ENCODE measurements at places on chromosomes 16 and 17. TPM values are rescaled to one million over a fixed set of nuclear protein-coding genes. Genes with fewer than 3 reads are reported as not detected.

DNA sequence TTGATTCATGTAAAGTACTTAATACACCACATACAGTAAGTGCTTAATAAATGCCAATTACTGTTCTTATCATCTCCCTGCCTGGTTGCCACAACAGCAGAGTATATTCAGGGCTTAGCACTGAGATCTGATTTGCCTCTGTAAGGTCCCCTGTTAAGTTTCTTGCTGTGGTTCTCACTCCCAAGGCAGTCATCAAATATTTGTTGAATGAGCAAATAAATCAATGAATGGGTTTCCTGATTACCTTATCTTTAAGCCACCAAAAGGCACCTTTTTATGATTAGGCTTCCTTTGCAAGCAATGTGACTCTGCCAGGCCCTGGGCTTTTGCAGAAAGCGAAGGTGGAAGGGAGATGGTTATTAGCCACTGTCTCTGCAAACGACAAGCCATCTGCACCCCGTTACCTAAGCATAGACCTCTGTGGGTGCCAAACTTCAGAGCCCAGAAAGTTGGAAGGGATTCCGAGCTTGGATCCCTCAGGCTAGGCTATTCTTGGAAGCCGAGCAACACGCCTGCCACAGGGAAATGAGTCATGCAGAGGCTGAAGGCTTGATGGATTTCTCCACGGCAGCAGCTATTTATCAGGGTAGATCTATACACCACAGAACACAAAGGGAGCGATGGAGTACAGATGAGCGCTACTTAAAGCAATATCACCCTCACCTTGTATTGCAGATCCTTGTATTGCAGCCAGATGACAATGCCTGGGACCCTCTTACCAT is 102.0 kb downstream of the GRIN2A start:
- no peaks in the 10 kb centered on the region for H3K27me3 ChIP-seq
- no peak for DNase-seq

Gene UTS2R
- total RNA-seq = not detected

DNA sequence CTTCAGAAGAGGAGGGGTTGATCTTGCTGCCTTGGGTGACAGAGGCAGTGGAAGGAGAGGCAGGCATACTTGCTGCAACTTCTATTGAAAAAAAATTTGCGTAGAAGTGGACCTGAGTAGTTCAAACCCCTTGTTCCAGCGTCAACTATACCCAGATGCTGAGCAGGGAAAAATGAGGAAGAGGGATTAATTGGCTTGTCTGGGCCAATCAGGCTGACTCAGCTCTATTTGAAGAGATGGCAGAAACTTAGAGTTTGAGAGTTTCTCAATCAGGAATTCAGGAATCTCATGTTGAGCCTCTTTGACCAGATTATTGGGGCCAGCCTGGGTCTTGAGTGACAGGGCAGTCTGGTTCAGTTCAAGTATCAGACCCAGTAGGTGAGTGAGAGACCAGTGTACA is 17.6 kb downstream of the CASC3 start:
- no peaks in the 10 kb centered on the region for H3K27me3 ChIP-seq
- H3K27ac ChIP-seq = peak overlapping the region; percentile 47

DNA sequence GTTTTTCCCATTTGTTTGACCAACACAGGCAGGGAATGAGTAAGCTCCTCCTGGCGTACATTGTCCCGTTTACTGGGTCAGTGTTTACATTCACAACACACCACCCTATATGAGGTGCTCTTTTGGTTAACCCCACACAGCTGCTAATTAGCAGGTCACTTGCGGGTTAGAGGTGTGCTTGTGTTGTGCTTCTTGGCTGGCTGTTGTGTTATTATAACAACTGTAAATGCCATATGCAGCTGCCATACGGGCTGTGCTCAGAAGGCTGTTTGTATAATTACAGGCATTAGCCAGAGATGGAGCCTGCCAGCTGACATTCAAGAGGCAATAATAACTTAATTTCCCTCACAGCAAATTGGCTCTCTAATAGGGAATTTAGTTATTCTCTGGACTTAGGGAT is 205.1 kb upstream of the ELAC2 start:
- H3K4me3 ChIP-seq = no peak overlapping the region
- H3K36me3 ChIP-seq = no peaks in the 10 kb centered on the region
- no peaks in the 10 kb centered on the region for H3K4me1 ChIP-seq
- H3K27me3 ChIP-seq = no peaks in the 10 kb centered on the region
- DNase-seq = no peak
- no peak overlapping the region for H3K27ac ChIP-seq

Gene WDR90
- 95.8 TPM for total RNA-seq

DNA sequence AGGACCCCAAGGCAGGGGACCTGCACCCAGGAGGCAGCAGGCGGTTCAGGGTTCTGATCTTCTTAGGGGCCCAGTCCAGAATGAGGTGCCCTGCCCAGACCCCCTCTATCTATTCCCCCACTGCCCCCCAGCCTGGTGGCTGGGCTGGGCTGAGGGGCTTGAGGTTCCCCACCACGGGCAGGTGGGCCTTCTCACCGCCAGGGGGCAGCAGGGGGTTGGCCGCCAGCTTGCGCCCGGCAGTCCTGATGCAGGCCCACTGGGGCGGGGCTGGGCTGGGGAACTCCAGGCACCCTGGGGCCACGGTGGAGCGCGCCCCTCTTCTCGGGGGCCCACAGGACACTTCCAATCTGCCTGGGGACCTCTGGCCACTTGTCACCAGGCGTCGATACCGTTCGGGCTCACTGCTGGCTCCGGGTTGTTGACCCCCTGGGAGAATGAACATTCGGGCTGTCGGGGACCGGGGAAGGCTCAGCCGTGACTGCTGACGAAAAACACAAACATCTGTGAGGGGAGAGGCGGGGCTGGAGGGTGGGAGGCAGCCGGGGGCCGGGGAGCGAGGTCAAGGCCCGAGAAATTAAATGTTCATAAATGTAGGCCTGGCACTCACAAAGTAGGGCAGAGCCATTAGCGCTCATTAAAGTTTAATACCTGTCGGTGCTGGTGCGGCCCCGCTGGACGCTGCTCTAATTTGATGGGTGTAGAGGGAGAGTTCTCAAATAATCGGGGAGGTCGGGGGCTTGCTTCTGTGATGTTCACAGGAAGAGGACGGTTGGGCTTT is 219.3 kb upstream of the GSE1 start:
- no peak overlapping the region for H3K4me3 ChIP-seq
- no peak overlapping the region for H3K27ac ChIP-seq
- H3K36me3 ChIP-seq = no peaks in the 10 kb centered on the region
- H3K27me3 ChIP-seq = peaks cover 16% of the 10 kb centered on the region
- peaks cover 23% of the 10 kb centered on the region for H3K4me1 ChIP-seq
- DNase-seq = peak; percentile 83

DNA sequence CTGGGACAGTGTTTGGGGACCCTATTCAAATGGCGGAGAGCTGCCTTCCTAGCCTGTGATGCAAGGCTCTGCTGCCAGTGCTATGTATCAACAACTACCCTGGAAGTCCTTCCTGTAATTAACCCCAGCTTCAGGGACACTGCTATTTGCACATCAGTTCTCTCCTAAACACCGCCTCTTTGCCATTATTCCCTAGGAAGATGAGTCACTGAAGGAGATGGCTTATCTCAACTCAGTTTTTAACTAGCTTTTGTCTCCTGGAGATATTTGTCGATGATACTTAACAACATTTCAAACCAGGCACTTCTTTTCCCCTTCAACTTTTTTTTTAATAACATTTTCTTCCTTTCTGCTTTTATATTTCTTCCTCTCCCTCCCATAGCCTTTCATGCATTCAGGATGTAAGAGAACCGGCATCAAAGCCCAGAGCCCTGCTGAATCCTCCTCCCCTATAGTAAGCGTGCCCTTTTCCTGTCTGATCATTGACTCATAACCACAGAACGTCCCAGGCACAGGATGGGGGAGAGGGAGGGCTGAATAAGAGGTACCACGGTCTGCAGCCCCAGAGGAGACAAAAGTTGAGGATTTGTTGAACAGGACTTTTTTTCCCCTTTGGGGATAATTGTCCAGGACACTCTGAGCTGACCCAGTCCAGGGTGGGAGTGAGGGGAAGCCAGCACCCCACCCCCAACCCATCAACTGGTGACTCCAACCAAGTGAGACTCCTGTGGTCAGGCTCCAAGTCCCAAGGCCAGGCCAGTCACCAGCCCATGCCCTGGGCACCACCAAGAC is 387.8 kb upstream of the SALL1 start:
- DNase-seq = no peak
- no peaks in the 10 kb centered on the region for H3K36me3 ChIP-seq
- H3K4me1 ChIP-seq = peaks cover 72% of the 10 kb centered on the region
- H3K4me3 ChIP-seq = peak overlapping the region; percentile 23

Gene NUP85
- total RNA-seq = 126 TPM

GRCh38 chr17:75877752-75878173 is 618 bp downstream of the TRIM47 start:
- H3K36me3 ChIP-seq = no peaks in the 10 kb centered on the region
- peak overlapping the region; percentile 62 for H3K4me3 ChIP-seq
- DNase-seq = peak; percentile 61
- peaks cover 5% of the 10 kb centered on the region for H3K4me1 ChIP-seq
- H3K27ac ChIP-seq = no peak overlapping the region

DNA sequence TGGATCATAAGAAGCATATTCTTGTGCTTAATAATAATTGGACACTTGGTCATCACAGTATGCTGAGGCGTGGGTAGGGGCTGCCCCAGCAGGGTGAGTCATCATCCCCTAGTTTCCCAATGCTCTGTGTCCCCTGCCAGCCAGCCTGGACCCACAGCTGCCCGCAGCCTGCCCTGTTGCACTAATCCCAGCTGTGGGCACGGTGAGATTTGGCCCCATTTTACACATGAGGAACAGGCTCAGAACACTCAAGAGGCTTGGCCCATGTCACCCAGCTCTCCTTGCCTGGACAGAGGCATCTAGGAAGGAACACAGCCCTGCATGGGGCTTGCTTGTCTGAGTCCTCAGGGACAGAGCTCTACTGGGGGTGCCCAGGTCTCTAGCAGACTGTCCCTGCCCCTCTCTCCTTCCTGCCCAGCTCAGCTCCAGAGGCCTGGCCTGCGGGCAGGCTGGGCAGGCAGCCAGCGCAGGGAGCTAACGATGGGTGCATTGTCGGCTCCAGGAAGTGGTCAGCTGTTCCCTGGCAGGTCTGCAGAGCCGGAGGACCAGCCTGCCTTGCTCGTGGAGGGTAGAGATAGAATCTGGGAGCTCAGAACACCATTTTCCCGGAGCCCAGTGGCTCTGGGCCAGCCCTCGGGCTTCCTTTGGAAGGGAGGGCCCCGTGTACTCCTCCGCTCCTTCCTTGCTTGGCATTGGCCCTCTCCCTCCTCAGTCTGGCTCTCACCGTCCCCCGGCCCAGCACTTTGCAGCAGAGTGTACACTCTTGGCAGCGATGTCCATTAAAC is 189.4 kb downstream of the RAB11FIP4 start:
- no peaks in the 10 kb centered on the region for H3K27me3 ChIP-seq
- peaks cover 7% of the 10 kb centered on the region for H3K4me1 ChIP-seq
- no peak overlapping the region for H3K27ac ChIP-seq
- H3K4me3 ChIP-seq = no peak overlapping the region
- no peaks in the 10 kb centered on the region for H3K36me3 ChIP-seq
- DNase-seq = no peak

DNA sequence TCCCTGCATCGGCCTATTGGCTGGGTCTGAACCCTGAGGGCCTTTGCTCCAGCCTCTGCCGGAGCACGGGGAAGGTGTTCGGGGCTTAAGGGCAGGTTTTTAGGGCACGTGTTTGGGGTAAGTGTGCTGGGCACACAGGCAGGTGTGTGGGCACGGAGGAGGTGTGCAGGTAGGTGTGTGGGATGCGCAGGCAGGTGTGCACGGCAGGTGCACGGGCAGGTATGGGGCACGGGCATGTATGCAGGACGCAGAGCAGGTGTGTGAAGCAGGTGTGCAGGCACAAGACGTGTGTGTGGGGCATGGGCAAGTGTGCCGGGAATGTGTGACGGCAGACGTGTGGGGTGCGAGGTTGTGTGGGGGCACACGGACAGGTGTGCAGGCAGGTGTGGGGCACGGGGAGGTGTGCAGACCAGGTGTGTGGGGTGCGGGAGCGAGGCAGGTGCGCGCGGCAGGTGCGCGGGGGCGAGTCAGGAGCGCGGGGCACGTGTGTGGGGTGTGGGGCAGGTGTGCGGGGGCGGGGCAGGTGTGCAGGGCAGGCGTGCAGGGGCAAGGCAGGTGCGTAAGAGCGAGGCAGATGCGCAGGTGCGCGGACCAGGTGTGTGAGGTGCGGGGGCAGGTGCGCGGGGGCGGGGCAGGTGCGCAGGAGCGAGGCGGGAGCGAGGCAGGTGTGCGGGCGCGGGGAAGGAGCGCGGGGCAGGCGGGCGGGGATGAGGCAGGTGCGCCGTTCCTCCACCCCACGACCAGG is 28.6 kb upstream of the METRNL start:
- H3K4me3 ChIP-seq = peak overlapping the region; percentile 90
- no peak for DNase-seq
- H3K36me3 ChIP-seq = peaks cover 13% of the 10 kb centered on the region
- peaks cover 5% of the 10 kb centered on the region for H3K4me1 ChIP-seq
- H3K27ac ChIP-seq = no peak overlapping the region

- DNase-seq = no peak
- no peak overlapping the region for H3K27ac ChIP-seq
These were observed 532.9 kb downstream of the MAF start for GRCh38 chr16:79067600-79067999.

GRCh38 chr16:59392911-59393310 is 658.8 kb upstream of the GOT2 start:
- no peaks in the 10 kb centered on the region for H3K36me3 ChIP-seq
- no peaks in the 10 kb centered on the region for H3K4me1 ChIP-seq
- no peak overlapping the region for H3K4me3 ChIP-seq
- DNase-seq = no peak
- H3K27me3 ChIP-seq = no peaks in the 10 kb centered on the region
- H3K27ac ChIP-seq = no peak overlapping the region

DNA sequence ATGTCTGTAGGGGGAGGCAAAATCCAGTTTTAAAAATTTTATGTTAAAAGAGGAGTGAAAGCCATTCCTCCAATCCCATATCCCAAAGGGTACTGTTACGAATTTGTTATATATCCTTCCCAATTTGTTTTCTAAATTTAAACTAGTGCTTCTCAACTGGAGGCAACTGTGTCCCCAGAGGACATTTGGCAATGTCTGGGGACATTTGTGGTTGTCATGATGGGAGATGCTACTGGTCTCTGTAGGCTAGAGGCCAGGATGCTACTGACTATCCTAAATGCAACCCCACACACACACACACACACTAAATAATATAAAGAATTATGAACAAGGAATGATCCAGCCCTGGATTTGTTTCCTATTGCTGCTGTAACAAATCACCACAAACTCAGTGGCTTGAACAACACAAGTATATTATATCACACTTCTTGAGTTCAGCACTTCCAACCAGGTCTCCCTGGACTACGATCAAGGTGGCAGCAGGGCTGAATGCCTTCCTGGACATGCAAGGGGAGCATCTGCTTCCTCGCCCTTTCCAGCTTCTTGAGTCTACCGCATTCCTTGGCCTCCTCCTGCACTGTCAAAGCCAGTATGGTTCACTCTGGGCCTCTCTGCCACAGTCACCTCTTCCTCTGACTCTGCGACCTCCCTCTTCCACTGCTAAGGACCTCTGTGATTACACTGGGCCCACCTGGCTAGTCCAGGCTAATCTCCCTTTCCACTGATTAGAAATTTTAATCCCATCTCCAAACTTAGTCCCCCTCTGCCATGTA is 30.1 kb downstream of the ARHGAP17 start:
- H3K4me3 ChIP-seq = no peak overlapping the region
- no peaks in the 10 kb centered on the region for H3K27me3 ChIP-seq
- H3K4me1 ChIP-seq = peaks cover 47% of the 10 kb centered on the region
- no peak for DNase-seq

Gene CHST5
- total RNA-seq = 1.5 TPM

GRCh38 chr17:4448197-4448980 is 14.6 kb downstream of the SPNS3 start:
- no peaks in the 10 kb centered on the region for H3K36me3 ChIP-seq
- H3K27me3 ChIP-seq = no peaks in the 10 kb centered on the region
- H3K27ac ChIP-seq = no peak overlapping the region
- no peaks in the 10 kb centered on the region for H3K4me1 ChIP-seq
- H3K4me3 ChIP-seq = no peak overlapping the region

- peaks cover 2% of the 10 kb centered on the region for H3K27me3 ChIP-seq
- no peaks in the 10 kb centered on the region for H3K4me1 ChIP-seq
- no peaks in the 10 kb centered on the region for H3K36me3 ChIP-seq
- H3K4me3 ChIP-seq = no peak overlapping the region
These were observed 12.9 kb downstream of the IL21R start for GRCh38 chr16:27414788-27415431.

Gene UTP18
- 52.4 TPM for total RNA-seq
